ENCODE measurements at places on chromosomes 5 and 9. TPM values are rescaled to one million over a fixed set of nuclear protein-coding genes. Genes with fewer than 3 reads are reported as not detected.

Gene CNTFR
- total RNA-seq, result not detected

Gene SYNPO
- 11.7 TPM for total RNA-seq

Gene SV2C
- not detected for total RNA-seq

Gene RMRP
- 32,732 TPM for total RNA-seq

Gene AK8
- not detected for total RNA-seq

Gene APBA1
- total RNA-seq, result 7.1 TPM

Gene SLC6A7
- not detected for total RNA-seq

Gene IL3
- not detected for total RNA-seq

DNA sequence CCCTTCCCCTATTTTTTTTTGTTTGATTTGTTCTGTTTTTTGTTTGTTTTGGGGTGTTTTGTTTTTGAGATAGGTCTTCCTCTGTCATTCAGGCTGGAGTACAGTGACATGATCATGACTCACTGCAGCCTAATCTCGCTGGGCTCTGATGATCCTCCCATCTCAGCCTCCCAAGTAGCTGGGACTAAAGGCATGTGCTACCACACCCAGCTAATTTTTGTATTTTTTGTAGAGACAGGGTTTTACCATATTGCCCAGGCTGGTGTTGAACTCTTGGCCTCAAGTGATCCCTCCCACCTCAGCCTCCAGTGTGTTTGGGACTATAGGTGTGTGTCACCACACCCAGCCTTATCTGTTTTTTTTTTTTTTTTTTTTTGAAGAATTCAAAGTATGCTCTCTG lies 605.4 kb downstream of the DNAH5 start:
- no peak for DNase-seq

- DNase-seq, result no peak
Measured at GRCh38 chr5:149172709-149173505, 31.6 kb downstream of the ABLIM3 start.

GRCh38 chr9:123338710-123339665 lies 17.0 kb upstream of the CRB2 start:
- no peak for DNase-seq

GRCh38 chr5:100898504-100899346 lies 4.4 kb downstream of the ST8SIA4 start:
- DNase-seq, result no peak

DNA sequence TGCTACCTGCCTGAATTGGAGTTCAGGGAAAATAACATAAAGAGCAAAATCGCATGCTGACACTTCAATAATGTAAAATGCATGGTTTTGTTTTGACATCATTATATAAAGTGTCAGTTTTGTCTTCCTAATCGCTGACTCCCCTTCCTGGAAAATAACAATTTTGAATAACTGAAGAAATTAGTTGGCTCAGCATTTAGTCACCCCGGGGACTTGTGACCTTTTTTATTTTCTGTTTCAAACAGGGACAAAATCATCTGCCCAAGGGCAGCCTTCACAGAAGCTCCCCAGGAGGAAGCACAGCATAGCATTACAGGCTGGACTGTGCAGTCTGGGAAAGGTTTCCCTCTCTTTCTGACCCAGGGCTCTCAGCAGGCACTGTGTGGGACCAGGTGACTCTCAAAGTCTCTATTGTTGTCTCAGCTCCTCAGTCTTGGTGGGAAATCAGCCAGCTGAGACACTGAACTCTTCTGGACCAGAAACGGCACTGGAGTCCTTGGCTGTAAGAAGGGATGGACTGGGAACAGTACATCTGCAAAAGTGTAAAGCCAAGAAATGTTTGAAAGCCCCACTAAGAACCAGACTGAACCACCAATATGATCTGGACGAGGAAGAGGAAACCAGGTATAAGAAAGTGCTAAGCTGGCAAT lies 671.3 kb upstream of the KLF4 start:
- DNase-seq, result no peak

GRCh38 chr5:137621306-137621705 lies 114.6 kb downstream of the KLHL3 start:
- no peak for DNase-seq

DNA sequence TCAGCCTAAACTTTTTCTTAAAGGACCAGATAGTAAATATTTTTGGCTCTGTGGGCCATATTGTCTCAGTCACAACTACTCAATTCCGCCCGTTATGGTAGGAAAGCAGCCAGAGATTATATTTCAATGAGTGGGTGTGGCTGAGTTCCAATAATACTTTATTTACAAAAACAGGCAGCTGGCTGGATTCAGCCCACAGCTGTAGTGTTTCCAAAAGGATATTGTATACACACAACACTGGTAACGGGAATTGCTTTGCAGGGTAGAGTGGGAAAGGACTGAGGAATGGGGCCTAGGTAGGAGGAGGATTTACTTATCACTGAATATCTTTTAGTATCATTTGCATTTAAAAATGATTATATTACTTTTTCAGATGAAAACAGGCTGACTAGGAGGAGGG lies 21.0 kb downstream of the GCNT4 start:
- DNase-seq, result no peak

GRCh38 chr5:59583151-59583809 lies 310.2 kb downstream of the PDE4D start:
- no peak for DNase-seq

DNA sequence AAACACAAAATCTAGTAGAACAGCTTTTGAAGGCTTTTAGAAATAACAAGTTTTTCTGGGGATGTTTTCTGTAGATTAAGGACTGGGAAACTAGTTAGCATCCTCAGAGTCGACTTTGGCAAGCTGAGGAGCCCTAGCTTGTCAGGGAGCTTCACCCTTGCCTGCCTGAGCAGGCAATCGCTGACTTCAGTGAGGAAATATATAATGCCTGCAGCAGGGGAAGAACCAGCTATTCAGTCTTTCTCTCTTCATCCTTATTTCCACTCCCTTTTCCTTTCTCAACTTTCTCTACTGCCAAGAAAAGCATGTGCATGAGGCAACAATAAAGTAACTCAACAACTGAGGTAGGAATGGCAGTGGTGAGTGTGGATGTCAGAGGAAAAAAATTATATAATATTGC lies 54.7 kb downstream of the PLK2 start:
- no peak for DNase-seq

DNA sequence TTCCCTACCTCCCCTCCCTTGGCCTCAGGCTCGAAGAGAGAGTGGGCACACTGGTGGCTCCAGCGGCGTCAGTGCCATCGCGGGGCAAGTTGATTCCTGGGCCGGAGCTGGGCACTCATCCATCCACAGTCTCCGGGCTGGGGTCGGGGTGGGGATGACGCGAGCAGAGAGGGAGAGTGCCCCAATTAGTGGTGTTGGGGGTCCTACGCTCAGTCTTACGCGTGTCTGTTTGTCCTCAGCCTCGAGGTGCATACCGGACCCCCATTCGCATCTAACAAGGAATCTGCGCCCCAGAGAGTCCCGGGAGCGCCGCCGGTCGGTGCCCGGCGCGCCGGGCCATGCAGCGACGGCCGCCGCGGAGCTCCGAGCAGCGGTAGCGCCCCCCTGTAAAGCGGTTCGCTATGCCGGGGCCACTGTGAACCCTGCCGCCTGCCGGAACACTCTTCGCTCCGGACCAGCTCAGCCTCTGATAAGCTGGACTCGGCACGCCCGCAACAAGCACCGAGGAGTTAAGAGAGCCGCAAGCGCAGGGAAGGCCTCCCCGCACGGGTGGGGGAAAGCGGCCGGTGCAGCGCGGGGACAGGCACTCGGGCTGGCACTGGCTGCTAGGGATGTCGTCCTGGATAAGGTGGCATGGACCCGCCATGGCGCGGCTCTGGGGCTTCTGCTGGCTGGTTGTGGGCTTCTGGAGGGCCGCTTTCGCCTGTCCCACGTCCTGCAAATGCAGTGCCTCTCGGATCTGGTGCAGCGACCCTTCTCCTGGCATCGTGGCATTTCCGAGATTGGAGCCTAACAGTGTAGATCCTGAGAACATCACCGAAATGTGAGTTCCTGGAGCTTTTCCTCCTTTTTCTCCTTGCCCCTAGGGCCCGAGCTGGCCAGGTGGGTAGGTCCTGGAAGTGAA lies 861 bp downstream of the NTRK2 start:
- no peak for DNase-seq

DNA sequence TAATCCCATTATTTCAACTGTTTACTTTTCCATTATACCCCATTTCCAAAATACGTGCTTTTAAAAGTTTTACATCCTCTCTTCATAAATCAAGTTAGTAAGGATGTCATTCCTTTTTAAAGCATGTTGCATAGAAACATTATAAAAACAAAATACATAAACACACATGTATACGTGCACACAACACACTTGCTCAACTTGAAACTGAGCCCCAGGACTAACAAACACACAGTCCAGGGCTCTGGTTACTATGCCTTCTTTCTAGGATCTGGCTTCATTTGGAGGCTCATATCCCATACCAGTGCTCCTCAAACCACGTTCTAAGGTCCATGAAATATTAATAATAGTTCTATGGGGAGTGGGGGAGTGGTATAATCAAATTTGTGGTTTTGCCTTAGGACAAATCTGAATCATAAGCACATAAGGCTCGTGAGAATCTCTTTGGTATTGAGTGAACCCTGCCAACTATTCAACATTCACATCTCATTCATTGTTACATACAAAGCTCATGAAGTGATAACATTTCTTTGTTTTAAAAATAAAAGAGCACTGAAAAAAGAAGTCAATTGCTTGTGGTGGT lies 55.2 kb downstream of the NFIB start:
- DNase-seq, result no peak

GRCh38 chr5:54758038-54758437 lies 227.4 kb downstream of the ESM1 start:
- DNase-seq, result no peak

GRCh38 chr9:109426626-109427402 lies 71.3 kb downstream of the PTPN3 start:
- DNase-seq, result no peak

- no peak for DNase-seq
Measured at GRCh38 chr9:34964458-34964857, 6.4 kb downstream of the PHF24 start.

- no peak for DNase-seq
Measured at GRCh38 chr5:97752871-97753270, 569.8 kb upstream of the RIOK2 start.

GRCh38 chr5:99334936-99335335 lies 406.1 kb upstream of the CHD1 start:
- DNase-seq, result no peak

Data from pulmonary artery endothelial cell (primary cell).